HFFc6 (cell line): ENCODE measurements at places on chromosomes 16 and 17. TPM values are rescaled to one million over a fixed set of nuclear protein-coding genes. Genes with fewer than 3 reads are reported as not detected.

- H3K36me3 ChIP-seq, result peaks cover 19% of the 10 kb centered on the region
- H3K27ac ChIP-seq, result 0 out of 2 replicates have a peak overlapping the region, but pooled peaks have one; percentile 14
- no peaks in the 10 kb centered on the region; the same call in none of the 2 replicates for H3K27me3 ChIP-seq
- H3K4me1 ChIP-seq, result peaks cover 11% of the 10 kb centered on the region
- peak; percentile 58 for DNase-seq
- H3K4me3 ChIP-seq, result no peak overlapping the region
Observed at GRCh38 chr16:57029161-57030160, 40.1 kb downstream of the NLRC5 start.

Gene CDH11
- 515 to 533 TPM (median 528 TPM) in 3 replicates for total RNA-seq

Gene HSF5
- total RNA-seq, result not detected in 3 replicates

Gene THOC6
- 18.2 to 23.0 TPM (median 21.8 TPM) in 3 replicates for total RNA-seq

DNA sequence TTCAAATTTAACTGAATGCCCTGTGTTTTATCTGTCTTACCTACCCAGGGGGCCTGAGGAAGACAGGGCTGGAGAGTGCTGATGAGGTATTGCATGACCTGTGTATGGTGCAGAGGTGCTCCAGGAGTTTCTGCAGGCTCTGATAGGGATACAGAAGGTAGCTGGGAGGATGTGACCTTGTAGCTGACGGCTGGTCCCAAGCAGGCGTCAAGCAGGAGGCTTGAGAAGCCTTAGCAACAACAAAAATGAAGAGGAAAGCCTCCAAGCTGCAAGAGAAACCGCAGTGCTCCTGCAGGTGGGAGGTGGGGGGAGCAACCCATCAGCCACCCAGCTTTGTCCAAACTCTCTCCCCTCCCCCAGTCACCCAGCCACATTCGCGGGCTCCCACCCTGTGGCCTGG is 40.4 kb downstream of the LAT start:
- peaks cover 16% of the 10 kb centered on the region for H3K4me1 ChIP-seq
- no peak for DNase-seq
- no peak overlapping the region for H3K27ac ChIP-seq
- peaks cover 3% of the 10 kb centered on the region for H3K27me3 ChIP-seq
- no peaks in the 10 kb centered on the region for H3K36me3 ChIP-seq

GRCh38 chr17:72588961-72589360 is 468.1 kb downstream of the SOX9 start:
- DNase-seq, result no peak
- peaks cover 10% of the 10 kb centered on the region for H3K27me3 ChIP-seq
- peaks cover 32% of the 10 kb centered on the region for H3K4me1 ChIP-seq
- H3K27ac ChIP-seq, result no peak overlapping the region

DNA sequence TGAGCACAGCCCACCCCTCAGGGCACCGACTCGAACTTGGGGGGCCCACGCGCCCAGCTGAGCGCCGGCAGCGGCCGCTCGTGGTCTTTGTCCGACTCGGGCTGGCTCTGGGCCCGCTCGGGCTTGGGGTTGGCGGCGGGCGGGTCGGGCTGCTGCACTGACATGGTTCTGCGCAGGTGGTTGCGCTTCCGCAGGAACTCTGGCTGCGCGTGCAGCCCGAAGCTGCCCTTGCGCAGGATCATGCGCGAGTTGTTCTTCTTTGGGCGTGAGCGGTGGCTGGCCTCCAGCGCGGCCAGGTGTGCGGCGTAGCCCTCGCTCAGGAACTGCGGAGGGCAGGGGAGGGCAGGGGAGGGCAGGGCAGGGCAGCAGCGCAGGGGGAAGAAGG is 11.1 kb downstream of the PIMREG start:
- H3K27me3 ChIP-seq, result peaks cover 2% of the 10 kb centered on the region
- H3K27ac ChIP-seq, result no peak overlapping the region

Gene ASPA
- total RNA-seq, result not detected in 3 replicates

Gene EFCAB13
- 0.23 to 1.2 TPM (median 0.24 TPM) in 3 replicates for total RNA-seq

DNA sequence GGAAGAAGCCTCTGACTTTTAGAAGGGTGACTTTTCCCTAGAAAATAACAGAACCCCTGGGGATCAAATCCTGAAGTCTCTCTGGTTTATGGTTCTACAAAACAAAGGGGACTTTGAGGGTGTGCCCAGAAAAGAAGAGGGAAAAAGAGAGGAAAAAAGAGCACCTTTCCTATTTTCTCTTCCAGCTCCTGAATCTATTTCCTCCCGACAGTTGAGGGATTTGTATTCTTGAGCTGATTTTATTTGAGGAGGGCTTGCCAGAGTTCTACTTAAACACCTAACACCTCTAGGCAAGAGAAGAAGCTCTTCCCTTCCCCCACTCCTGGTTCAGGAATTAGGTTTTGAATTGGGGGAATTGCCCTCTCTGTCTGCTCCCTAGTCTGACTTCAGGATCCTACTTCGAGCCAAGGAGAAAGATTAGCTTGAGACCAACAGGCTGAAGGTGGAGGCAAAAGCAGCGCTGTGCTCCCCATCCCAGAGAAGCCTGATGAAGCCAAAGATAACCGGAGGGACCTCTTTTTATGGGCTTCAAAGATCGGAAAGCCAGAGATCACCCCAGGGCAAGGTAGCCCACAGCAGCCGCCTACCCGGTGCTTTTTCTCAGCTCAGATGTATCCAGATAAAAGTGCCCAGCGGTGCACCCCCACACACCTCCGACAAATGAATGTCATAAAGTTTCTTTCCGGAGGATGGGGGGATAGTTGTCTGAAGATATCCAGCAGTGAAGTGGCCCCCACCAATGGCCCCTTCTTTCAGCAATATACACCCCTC is 796 bp downstream of the HOXB3 start:
- no peak for DNase-seq
- H3K36me3 ChIP-seq, result no peaks in the 10 kb centered on the region; the same call in 1 of the 2 replicates
- peaks cover 84% of the 10 kb centered on the region for H3K27me3 ChIP-seq
- no peak overlapping the region for H3K27ac ChIP-seq
- H3K4me1 ChIP-seq, result peaks cover 33% of the 10 kb centered on the region
- H3K4me3 ChIP-seq, result no peak overlapping the region; the same call in 1 of the 2 replicates

DNA sequence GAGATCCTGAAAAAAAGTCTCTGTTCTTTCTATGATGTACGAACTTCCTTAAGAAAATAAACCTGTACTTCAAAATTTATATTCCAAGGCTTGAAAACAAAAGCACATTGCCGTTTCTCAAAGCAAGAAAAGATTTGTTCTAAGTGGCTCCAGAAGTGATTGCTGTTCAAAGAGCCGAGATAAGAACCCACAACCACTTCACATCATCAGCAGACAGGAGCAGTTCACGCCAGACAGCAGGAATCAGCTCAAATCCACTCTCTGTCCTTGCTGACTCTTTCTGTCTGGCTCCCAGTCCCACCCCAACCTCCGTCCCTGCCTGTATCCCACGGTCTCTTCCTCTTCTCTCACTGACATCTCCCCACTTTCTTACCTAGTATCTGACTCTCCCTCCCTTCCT is 85.0 kb upstream of the MYOCD start:
- no peaks in the 10 kb centered on the region; the same call in none of the 2 replicates for H3K27me3 ChIP-seq
- no peak overlapping the region for H3K4me3 ChIP-seq
- H3K27ac ChIP-seq, result no peak overlapping the region
- H3K4me1 ChIP-seq, result peaks cover 33% of the 10 kb centered on the region
- no peaks in the 10 kb centered on the region for H3K36me3 ChIP-seq

Gene SIAH1
- total RNA-seq, result 8.8 and 10.1 TPM in 2 replicates

DNA sequence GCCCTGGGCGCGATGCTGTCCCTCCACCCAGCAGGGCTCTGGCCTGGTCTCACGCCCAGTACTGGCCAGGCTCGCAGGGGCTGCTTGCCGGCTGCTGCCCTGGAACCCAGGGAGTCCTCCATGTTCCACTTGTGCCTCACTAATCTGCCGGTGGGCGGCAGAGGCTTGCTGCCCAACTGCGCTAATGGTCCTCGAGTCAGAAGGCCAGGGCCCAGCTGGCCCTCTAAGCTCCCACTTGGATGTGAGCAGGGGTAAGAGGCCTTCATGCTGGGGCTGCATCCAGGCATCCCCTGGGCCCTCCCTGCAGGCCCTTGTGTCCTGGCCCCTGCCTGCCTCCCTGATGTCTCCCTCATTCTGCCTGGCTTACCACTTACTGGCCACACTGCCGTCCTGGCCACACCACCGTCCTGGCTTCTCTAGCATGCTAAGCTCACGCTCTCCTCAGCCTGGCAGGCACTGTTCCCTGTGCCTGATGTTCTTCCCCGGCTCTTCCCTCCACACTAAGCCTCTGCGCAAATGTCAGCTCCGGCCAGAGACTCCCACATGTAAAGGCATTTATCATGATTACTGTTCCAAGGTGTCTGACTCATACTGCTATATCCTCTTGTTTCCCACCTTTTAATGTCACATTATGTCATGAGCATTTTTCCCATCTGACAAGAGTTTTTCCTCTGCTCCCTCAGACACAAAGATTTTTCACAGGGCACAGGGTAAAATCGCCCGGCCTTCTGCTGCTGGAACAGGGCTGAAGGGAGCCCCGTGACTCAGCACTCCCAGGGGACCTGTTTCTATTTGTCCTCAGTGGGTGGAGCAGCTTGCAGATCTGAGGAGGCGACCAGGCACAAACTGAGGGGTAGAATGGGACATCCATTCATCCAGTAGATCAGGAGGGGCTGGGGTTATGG is 15.9 kb downstream of the B9D1 start:
- peak; percentile 81 for DNase-seq
- H3K27me3 ChIP-seq, result peaks cover 2% of the 10 kb centered on the region; the same call in 1 of the 2 replicates
- H3K4me1 ChIP-seq, result peaks cover 34% of the 10 kb centered on the region
- H3K36me3 ChIP-seq, result no peaks in the 10 kb centered on the region
- H3K4me3 ChIP-seq, result peak overlapping the region; percentile 54
- H3K27ac ChIP-seq, result peak overlapping the region; percentile 92

Gene CAPNS2
- 0.32 to 0.39 TPM (median 0.38 TPM) in 3 replicates for total RNA-seq

Gene CRYM
- not detected in 3 replicates for total RNA-seq

GRCh38 chr16:15418206-15418605 is 16.2 kb upstream of the BMERB1 start:
- no peak overlapping the region for H3K27ac ChIP-seq
- peaks cover 24% of the 10 kb centered on the region for H3K4me1 ChIP-seq
- H3K4me3 ChIP-seq, result no peak overlapping the region

DNA sequence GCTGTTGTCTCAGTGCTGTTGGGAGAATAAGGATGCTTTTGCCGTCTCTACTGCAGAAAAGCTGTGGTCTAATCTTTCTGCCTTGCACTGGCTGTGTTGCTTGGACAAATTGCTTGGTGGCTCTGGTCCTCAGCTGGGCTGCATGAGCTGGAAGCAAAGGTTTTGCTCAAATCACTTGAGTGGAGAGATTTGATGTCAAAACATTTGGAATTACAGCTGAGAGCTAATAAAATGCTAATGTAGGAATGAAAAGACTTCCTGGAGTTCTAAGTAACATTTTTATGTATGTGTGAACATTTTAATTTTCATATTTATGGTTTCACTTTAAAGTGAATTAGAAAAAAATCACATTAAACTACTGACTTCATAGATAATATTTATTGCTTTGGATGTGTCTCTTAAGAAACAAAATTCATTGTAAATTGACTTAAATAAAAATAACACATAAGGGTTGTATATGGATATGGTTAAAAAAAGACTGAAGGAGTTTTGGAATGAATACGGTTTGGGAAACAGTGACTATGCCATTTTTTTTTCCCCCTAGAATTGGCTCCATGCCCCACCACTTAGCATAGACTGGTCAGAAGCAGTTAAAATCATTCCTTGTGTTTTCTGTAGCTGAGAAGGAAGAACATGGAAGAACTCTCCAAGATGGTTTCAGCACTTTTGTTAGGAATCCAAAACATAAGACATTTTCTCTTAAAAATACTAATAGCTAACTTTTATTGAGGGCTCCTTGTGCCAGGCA is 39.2 kb upstream of the FAM20A start:
- no peaks in the 10 kb centered on the region for H3K4me1 ChIP-seq
- H3K36me3 ChIP-seq, result no peaks in the 10 kb centered on the region

DNA sequence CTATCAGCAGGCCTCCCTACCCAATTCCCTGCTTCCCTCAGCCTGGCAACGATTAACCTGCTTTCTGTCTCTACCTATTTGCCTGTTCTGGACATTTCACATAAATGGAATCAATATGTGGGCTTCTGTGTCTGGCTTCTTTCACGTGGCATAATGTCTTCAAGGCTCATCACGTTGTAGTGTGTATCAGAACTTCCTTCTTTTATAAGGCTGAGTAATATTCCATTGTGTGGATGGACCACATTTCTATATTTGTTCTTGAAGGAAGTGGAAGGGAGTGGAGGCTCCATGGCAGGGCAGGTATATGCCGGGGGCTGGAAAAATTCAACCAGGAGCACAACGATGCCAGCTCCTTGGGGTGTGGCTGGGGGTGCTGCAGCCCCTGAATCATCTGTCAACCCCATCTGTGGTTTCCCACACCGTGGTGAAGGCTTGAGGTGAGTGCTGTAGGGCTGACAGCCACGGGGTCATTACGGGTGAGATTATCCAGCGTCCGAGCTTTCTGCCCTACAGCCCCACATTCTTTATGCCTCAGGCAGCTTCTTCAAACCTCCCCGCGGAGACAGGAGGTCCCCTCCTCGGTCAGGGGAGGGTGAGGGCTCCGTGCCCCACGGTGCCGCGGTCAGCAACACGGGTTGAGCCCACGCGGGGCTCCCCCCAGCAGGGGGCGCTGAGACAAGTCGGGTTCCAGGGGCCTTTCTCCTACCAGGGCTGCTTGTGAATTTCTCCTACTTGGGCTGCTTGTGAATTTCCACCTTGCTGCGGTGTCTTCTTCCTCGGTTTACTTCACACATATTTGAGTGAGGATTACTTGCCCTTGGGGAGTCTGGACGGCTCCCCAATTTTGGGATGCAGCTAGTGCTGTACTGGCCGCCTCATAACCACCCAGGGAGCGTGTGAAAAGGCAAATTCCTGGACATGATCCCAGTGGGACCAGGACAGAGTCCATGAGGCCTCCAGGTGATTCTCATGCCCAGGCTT is 18.3 kb upstream of the WFIKKN2 start:
- peaks cover 18% of the 10 kb centered on the region for H3K27me3 ChIP-seq
- no peak overlapping the region for H3K27ac ChIP-seq
- peaks cover 11% of the 10 kb centered on the region for H3K4me1 ChIP-seq
- H3K36me3 ChIP-seq, result no peaks in the 10 kb centered on the region
- DNase-seq, result no peak
- H3K4me3 ChIP-seq, result no peak overlapping the region

Gene DNASE1L2
- total RNA-seq, result 0.99 to 1.3 TPM (median 1.1 TPM) in 3 replicates

Gene WDR59
- 37.1 to 42.7 TPM (median 38.8 TPM) in 3 replicates for total RNA-seq

- peak overlapping the region; percentile 63 for H3K4me3 ChIP-seq
- peak; percentile 81 for DNase-seq
- H3K4me1 ChIP-seq, result peaks cover 53% of the 10 kb centered on the region
Observed at GRCh38 chr17:82238472-82239201, 9.8 kb downstream of the SLC16A3 start.

GRCh38 chr17:68344701-68345136 is 53.4 kb downstream of the ARSG start:
- H3K36me3 ChIP-seq, result no peaks in the 10 kb centered on the region
- H3K27me3 ChIP-seq, result peaks cover 1% of the 10 kb centered on the region
- H3K4me3 ChIP-seq, result no peak overlapping the region
- H3K27ac ChIP-seq, result no peak overlapping the region

DNA sequence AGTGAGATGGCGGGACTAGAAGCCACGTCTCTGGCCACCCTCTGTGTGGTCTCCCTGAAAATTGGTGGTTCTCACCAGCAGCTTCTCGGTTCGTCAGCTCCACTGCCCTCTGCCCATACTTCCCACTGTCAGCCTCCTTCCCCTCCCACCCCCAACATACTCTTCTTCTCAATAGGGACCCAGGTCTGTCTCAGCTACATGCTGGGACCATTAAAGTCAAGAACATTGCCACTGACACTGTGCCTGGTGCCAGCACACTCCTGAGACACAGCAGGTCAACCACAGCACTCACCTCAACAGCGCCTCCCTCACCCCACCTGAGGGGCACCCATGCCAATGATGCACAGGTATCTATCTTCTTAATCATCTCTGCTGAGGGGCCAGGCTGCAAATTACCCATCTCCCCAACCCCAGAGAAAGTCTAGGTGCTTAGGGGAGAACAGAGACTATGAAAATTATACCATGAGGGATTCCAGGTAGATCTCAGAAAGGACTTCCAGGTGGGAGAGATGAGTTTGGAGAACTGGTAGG is 1.3 kb downstream of the PLXDC1 start:
- peaks cover 18% of the 10 kb centered on the region for H3K4me1 ChIP-seq
- no peak overlapping the region; the same call in 1 of the 2 replicates for H3K27ac ChIP-seq
- peaks cover 20% of the 10 kb centered on the region for H3K27me3 ChIP-seq
- no peaks in the 10 kb centered on the region for H3K36me3 ChIP-seq
- no peak overlapping the region for H3K4me3 ChIP-seq
- no peak for DNase-seq
